ENCODE measurements at places on chromosomes 12 and 14.

- DNase-seq, result no peak
These were observed 92.3 kb downstream of the RGS6 start for GRCh38 chr14:72024504-72024903.

GRCh38 chr12:66467932-66468331 lies 165.6 kb downstream of the HELB start:
- no peak for DNase-seq

DNA sequence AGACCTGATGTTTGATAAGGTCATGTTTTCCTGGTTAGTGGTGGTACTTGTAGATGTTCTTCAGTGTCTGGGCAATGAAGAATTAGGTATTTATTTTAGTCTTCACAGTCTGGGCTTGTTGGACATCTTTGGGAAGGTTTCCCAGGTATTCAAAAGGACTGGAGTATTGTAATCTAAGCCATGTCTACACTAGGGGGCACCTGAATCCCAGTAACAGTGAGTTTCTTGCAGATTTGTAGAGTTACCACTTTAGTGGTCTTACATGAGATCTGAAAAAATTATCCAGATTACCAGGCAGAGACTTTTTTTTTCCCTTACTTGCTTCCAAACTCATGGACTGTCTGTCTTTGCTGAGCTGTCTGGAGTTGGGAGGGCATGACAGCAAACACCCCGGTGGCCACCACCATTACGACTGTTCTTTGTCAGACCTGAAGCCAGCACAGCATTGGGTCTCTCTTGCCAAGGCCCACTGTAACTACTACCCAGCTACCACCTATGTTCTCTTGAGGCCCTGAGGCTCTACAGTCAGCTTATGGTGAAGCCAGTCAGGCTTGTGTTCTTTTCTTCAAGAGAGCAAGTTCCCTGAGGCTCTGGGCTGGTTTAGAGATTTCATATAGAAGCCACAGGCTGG lies 820.7 kb upstream of the FBXO33 start:
- DNase-seq, result no peak

GRCh38 chr12:130577351-130577750 lies 138.7 kb downstream of the RIMBP2 start:
- DNase-seq, result no peak

GRCh38 chr14:91575469-91576208 lies 65.5 kb upstream of the PPP4R3A start:
- no peak for DNase-seq

DNA sequence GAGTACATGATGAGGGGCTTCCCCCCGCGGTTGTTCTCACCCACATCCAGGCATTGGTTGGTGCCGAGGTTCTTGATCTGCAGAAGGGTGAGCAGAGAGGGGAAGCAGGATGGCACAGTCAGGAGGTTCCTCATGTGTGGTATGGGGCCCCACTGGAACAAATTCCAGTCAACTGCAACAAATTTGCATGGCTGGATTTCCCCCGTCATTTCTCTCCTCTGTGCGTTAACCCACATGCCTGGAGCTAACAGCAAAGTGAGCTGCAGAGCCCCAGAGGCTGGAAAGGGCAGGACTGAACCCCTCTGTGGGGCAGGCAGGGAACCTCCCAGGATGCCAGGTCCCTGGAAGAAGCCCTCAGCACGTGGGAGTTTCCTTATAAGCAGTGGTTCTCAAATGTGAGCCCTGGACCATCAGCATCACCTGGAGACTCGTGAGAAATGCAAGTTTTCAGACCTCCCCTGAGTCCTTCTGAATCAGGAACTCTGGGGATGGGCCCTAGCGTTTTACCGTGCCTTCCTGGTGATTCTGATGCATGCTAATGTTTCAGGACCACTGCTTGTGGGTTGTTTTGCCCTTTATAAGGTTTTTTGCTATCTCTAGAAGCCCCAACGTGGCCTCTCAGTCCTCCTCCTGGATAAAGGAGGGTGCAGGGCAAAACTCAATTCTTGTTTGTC lies 11.0 kb upstream of the CELA1 start:
- no peak for DNase-seq

- no peak for DNase-seq
These were observed 4.4 kb downstream of the MAP4K5 start for GRCh38 chr14:50528000-50528399.

GRCh38 chr12:116249938-116250337 lies 27.6 kb downstream of the MED13L start:
- no peak for DNase-seq
